Neural progenitor cell (in vitro differentiated cells): ENCODE measurements at places on chromosomes 2 and 18. TPM values are rescaled to one million over a fixed set of nuclear protein-coding genes. Genes with fewer than 3 reads are reported as not detected.

GRCh38 chr2:47815764-47816163 lies 32.8 kb downstream of the MSH6 start:
- H3K36me3 ChIP-seq, result peaks cover 35% of the 10 kb centered on the region
- no peaks in the 10 kb centered on the region for H3K27me3 ChIP-seq
- H3K4me1 ChIP-seq, result no peaks in the 10 kb centered on the region

GRCh38 chr2:39008665-39009064 lies 112.2 kb downstream of the SOS1 start:
- no peak overlapping the region for H3K27ac ChIP-seq
- H3K4me1 ChIP-seq, result no peaks in the 10 kb centered on the region
- H3K4me3 ChIP-seq, result no peak overlapping the region
- no peak for DNase-seq
- no peaks in the 10 kb centered on the region for H3K27me3 ChIP-seq
- peaks cover 23% of the 10 kb centered on the region for H3K36me3 ChIP-seq

Gene MERTK
- 4.6 and 6.1 TPM in 2 replicates for total RNA-seq

Gene NOL4
- 0.81 and 11.5 TPM in 2 replicates for total RNA-seq

Gene ACMSD
- total RNA-seq, result not detected in 2 replicates

Gene REG1B
- total RNA-seq, result not detected in 2 replicates

DNA sequence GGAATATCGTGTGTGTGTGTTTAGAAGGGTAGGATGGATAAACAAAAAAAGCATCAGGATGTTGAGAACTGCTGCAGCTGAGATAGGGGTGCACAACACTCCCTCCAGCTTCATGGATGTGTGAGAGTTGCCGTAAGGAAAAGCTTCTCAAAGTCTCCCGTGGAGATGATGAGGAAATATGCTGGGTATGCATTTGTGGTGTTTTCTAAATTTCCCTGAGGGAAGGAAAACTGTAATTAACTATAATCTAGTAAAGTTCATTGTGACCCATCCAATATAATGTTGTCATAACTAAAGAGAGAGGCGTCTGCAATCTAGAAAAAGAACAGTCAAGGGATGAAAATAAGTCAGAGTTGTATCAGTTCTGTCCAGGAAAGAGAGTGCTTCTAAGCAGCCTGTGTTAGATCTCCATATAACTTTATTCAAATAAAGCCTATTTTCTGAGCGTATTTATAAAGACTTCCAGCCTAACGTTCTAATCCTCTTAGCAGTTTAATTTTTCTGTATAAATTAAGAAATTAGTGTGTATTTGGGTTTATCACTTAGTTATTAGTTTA lies 7.3 kb upstream of the LMAN2L start:
- H3K4me1 ChIP-seq, result no peaks in the 10 kb centered on the region
- no peak overlapping the region for H3K27ac ChIP-seq
- H3K27me3 ChIP-seq, result no peaks in the 10 kb centered on the region
- H3K36me3 ChIP-seq, result no peaks in the 10 kb centered on the region
